ENCODE measurements at places on chromosomes 4 and X.

GRCh38 chrX:124257924-124258702 lies 74.3 kb upstream of the TEX13D start:
- DNase-seq = no peak

GRCh38 chrX:10821293-10821692 lies 200.9 kb upstream of the MID1 start:
- DNase-seq = no peak

DNA sequence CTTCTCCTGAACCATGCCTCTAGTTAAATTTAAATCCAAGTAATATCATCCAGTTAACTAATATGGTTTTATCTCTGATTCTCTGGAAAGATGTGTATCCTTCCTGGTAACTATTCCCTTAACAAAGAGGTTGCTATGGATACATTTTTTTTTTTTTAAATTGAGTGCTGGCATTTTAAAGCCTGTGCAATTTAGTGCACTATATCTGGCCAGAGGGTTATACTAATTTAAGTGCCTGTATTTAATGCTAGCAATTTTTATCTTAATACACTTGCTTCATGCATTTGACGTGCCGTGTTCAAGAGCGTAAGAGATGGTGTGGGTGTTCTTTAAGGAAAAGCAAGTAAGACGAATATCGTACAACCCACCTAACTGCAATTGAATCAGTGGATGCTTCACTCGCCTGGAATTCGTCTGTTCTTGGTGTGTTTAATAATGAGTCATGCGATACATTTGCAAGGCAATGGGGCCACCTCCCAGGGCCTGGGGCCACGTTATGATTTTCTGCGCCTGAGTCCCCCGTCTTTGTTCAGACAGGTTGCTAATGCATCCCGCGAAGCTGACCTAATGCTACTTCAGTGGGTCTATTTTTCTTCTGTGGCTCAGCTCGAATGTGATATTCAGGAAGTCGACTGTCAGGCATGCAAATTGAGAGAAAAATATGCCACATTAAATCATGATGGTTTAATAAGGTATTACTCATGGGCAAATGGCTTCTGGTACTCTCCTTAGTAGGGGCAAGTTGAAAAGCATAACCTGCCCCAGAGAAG lies 14.2 kb upstream of the MID1 start:
- no peak for DNase-seq

DNA sequence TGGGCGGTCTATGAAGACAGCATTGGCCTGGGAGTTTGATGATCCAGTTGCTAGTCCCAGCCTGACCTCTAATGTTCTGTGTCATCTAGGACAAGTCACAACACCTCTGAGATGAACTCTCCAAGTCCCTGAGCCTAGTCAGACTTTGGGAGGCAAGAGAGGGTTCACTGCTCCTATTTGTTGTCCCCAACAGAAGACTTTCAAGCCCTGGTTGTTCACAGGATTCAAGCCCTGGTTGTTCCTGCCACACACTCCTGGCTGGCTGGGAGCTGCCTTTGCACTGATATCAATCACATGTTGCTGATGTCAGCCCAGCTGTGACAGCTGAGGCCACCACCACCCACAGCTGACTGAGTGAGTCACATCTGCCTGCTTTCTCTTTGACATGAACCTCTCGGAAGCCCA lies 253.2 kb upstream of the RASGEF1B start:
- DNase-seq = peak; percentile 68

DNA sequence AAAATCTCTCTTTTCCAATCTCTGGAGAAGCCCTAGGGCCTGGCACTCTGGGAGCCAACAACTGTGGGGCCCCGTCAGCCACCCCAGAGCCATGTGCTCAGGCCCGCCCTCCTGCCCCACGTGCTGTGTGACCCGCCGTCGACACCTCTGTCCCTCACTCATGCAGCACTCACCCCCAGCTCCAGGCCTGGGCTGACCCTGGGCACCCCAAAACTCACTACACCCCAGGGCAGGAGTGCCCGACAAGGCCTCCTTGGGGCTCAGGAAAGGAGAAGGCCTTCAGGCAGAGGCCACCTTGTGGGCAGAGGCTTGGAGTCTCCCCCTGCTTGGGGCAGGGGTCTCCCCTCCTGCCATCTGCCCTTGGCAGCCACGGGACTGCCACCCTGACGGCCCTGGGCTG lies 5.7 kb downstream of the MYL5 start:
- no peak for DNase-seq

DNA sequence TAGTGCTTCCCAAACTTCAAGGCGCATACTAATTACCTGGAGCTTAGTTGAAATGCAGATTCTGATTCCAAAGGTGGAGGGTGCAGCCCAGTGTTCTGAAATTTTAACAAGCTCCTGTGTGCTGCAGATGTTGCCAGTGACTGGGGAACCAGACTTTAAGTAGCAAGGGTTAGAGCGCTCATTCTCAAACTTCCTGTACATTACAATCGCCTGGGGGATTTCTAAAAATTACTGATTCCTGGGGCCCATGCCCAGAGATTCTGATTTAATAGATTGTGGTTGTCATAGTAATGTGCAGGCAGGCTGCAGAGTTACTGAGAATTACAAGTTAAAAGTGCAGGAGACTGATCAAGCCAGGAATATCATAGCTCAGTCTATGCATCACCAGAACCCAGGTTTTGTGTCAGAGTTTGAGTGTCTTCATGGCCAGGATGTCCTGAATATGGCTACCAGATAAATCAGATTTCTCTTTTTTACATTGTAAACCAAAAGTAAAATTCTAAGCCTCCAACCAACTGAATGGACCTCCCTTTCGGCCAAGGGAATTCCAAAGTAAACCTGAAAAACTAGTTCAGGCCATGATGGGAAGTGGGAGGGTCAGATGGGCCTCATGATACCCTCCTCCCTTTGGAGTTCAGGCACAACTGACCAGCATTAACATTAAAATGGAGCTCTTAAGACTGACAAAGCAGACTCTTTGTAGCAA lies 121.6 kb downstream of the ATXN3L start:
- no peak for DNase-seq

DNA sequence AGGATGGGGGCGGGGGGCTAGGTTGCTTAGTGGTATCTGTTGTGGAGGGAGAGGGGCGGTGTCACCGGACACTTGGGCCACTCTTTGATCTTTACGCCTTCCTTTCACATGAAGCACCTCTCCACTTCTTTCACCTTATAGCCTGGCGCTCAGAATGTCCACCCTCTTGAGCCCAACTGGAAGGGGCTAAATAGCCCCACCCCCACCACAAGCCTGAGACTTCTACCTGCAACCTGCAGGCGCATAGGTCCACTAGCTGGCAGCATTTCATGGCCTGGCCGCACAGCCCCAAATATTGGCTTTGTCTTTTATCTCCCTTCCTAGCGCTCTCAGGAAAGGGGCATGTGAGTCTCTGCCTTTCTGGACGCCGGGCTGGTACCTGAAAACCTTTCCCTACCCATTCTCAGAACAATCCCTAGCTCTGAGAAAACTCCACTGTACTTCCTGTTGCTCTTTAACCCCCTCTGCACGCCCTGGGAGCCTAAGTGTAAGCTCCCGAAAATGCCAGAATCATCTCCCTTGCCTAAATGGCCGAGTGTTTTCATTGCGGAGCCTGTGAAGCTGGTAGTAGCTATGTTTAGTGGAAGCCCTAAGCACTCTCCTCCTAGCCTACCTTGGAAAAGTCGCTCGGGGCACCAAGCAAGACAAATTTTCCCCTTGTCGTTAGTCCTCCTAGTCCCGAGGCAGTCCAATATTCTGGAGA lies 1.2 kb upstream of the TRPC5 start:
- no peak for DNase-seq

DNA sequence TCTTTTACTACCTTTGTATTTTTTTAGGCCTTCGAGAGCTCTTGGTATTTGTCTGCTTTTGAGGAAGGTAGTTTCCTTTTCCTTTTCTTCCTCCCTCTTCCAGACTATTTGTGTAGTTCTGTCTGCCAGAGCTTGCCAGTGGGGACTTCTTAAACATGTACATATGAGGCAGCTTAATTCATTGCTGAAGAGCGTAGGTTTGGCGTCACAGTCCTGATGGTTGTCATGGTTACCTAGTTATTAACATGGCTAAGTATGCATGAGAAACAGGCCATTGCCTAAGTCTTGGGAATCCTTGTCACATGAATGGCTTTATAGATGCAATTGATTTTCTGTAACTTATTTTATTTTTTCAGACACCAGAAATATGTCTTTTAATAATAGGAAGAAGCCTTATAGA lies 48.5 kb upstream of the ARMCX2 start:
- DNase-seq = no peak

- no peak for DNase-seq
These were observed 240.6 kb downstream of the AFAP1 start for GRCh38 chr4:7699031-7699430.

- DNase-seq = no peak
These were observed 185.4 kb downstream of the SOWAHB start for GRCh38 chr4:76712564-76712963.

- DNase-seq = no peak
These were observed 81.3 kb downstream of the LEF1 start for GRCh38 chr4:108087293-108087967.

- DNase-seq = peak; percentile 24
These were observed 3.3 kb downstream of the TRIM2 start for GRCh38 chr4:153207567-153207966.

- no peak for DNase-seq
These were observed 70.2 kb downstream of the SMIM20 start for GRCh38 chr4:25984266-25984665.

- no peak for DNase-seq
These were observed 73.6 kb upstream of the TBC1D9 start for GRCh38 chr4:140829825-140830224.

GRCh38 chr4:114444211-114444610 lies 154.4 kb upstream of the UGT8 start:
- no peak for DNase-seq

DNA sequence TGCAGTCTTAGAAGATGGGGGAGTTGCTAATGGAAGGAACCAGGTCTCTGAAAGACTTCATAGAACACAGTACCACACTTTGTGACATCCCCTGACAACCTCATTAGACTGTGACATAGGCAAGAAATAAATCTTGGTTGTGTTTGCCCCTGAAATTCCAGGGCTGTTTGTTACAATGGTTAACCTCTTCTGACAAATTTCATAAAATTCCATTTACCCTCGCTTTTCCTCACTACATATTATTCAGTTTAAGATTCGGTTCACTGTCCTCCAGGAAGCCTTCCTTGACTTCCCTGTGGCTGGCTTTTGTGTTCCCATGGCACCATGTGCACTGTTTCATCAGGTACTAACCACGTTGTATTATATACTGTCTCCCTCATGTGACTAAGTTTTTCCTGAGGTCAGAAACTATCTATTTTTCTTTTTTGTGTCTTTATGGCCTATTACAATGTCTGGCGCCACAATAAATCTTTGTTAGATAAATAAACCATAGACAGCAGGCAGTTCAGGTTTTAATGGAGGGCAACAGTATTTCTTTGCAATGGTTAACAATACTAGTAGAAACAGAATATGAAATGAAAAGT lies 54.2 kb downstream of the ATXN3L start:
- no peak for DNase-seq

GRCh38 chrX:34218063-34218462 lies 85.9 kb upstream of the FAM47A start:
- no peak for DNase-seq

- DNase-seq = no peak
These were observed 61.1 kb downstream of the DCLK2 start for GRCh38 chr4:150139297-150139865.

DNA sequence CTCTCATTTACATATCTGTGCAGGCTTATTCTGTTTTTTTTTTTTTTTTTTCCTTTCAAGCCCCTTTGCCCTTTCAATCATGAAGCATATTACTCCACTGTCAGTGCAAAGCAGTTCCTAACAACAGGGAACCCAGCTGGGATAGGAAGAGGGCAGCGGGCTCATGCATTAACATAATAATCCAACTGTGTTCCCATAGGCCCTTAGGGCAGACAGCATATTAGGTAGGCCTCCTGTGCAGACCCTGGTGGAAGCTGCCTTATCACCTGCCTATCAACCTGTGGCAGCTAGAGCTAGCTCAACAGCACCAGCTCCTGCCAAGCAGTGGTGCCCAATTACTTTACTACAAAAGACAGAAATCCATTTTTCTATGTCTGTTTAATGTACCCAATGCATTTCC lies 49.3 kb downstream of the SLC10A7 start:
- DNase-seq = no peak

GRCh38 chrX:16119353-16120220 lies 3.8 kb upstream of the GRPR start:
- no peak for DNase-seq

DNA sequence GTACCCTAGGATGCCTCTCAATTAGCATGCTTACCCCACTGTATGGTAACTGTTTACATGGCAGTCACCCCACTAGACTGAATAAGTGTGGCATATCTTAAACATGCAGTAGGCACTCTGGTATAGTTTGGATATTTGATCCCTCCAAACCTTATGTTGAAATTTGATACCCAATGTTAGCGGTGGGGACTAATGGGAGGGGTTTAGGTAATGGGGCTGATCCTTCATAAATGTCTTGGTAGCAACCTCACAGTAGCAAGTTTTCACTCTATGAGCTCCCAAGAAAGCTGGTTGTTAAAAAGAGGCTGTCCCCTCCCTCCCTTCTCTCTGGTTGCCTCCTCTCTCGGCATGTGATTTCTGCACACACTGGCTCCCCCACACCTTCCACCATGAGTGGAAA lies 10.1 kb downstream of the TMEM150C start:
- DNase-seq = no peak

GRCh38 chr4:164614999-164615398 lies 138.9 kb upstream of the SMIM31 start:
- no peak for DNase-seq

GRCh38 chrX:69090022-69090421 lies 75.2 kb downstream of the PJA1 start:
- DNase-seq = no peak

DNA sequence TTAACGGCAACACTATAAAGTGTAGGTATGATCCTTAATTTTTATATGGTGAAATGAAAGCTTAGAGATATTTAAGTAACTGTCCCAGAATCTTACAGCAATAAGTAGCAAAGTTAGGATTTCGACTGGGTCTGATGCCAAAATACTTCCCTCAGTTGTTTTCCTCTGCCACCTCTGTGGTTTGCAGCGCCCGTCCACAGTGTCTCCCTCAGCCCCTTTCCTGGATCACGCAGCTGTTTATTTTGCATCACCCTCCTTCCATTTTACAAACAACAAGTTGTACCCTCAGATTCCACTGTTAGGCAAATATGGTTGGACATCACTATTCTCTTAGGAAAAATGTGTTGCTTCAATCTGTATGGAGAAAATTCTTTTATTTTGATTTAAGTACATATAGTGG lies 56.1 kb downstream of the RAPGEF2 start:
- no peak for DNase-seq

GRCh38 chr4:113071274-113071673 lies 21.8 kb downstream of the ANK2 start:
- no peak for DNase-seq

- no peak for DNase-seq
These were observed 19.0 kb upstream of the SUPT20HL2 start for GRCh38 chrX:24332878-24333277.

GRCh38 chr4:19329077-19329476 lies 922.6 kb upstream of the SLIT2 start:
- DNase-seq = no peak

Measured in anterior cingulate cortex (tissue), 58 donors.